ENCODE measurements at places on chromosomes 2 and 18.

DNA sequence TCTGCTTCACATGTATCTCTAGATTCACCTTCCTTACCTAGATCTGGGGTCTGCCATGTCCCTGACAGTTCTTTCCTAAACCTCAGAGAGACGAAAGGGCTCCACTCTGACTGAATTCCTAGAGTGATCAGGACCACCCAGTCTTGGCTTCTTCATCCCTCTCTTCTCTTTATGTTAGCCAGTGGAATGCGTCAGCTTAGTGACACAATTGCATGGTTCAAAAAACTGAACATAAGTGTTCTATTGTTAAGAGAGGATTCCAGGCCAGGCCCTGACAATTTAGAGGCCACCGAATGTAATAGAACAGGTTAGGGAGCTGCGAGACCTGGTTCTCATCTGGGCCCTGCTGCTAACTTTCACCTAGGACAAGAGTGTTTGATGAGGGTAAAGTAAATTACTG, 10.0 kb downstream of the PRELID3A start:
- DNase-seq, result no peak

DNA sequence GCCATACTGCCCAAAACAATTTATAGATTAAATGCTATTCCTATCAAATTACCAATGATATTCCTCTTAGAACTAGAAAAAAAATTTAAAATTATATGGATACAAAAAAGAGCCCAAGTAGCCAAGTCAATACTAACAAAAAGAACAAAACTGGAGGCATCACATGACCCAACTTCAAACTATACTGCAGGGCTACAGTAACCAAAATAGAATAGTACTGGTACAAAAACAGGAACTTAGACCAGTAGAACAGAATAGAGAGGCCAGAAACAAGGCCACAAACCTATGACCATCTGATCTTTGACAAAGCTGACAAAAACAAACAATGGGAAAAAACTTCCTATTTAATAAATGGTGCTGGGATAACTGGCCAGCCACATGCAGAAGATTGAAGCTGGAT, 86.1 kb upstream of the KYNU start:
- DNase-seq, result no peak

- DNase-seq, result no peak
Measured at GRCh38 chr18:23121133-23121532, 14.2 kb upstream of the CABLES1 start.

DNA sequence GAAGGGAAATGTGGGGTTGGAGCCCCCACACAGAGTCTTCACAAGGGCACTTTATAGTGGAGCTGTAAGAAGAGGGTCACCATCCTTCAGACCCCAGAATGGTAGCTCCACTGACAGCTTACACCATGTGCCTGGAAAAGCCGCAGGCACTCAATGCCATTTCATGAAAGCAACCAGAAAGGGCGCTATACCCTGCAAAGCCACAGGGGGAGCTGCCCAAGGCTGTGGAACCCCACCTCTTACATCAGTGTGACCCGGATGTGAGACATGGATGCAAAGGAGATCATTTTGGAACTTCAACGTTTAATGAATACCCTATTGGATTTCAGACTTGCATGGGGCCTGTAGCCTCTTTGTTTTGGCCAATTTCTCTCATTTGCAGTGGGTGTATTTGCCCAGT, 694.7 kb downstream of the CBLN2 start:
- DNase-seq, result no peak

DNA sequence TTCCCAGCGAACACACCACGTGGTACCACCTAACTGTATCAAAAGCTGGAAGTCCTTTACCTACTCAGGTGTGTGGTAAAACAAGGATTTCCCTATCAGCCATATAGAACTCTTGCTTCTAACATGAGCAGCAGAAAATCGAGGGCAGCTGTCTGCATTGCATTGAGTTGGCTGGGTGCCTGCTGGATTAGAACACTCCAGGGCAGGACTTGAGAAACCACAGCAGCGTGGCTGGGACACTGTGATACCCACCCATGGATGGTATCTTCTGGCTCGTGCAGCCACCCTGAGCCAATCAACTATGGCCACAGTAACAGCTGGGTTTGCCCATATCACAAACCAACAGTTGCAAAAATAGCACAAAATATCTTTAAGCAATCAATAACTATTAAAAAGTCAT, 188.3 kb downstream of the FBXO15 start:
- no peak for DNase-seq

- DNase-seq, result no peak
Measured at GRCh38 chr2:18251486-18251885, 309.0 kb downstream of the RDH14 start.

- DNase-seq, result no peak
Measured at GRCh38 chr2:121809607-121810006, 54.2 kb downstream of the TSN start.

- DNase-seq, result no peak
Measured at GRCh38 chr2:10400568-10400977, 47.6 kb downstream of the ODC1 start.

DNA sequence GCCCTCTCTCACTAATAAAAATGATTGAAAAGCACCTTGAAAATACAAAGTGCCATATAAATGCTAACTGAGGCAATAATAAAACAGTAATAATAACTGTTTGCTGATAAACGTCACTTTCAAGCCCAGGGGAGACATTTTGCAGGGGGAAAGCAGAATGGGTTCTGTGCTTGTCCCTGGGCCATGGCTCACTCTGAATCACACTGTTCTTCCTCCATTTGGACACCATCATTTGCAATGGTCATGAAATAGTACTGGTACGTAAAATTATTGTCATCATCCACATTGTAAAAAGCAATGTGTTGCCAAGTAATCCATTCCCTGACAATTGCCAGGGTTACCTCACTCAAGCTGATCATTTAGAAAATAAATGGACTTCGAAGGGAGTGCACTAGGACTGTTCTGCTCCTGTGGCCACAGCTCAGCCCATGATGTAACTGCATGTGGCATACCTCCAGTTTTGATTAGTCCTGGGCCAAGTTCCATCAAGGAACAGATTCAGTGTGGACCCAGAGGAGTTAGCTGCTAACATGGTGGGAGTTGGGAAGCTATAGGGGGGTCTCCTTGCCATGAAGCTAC, 508.8 kb upstream of the CELF4 start:
- DNase-seq, result no peak

DNA sequence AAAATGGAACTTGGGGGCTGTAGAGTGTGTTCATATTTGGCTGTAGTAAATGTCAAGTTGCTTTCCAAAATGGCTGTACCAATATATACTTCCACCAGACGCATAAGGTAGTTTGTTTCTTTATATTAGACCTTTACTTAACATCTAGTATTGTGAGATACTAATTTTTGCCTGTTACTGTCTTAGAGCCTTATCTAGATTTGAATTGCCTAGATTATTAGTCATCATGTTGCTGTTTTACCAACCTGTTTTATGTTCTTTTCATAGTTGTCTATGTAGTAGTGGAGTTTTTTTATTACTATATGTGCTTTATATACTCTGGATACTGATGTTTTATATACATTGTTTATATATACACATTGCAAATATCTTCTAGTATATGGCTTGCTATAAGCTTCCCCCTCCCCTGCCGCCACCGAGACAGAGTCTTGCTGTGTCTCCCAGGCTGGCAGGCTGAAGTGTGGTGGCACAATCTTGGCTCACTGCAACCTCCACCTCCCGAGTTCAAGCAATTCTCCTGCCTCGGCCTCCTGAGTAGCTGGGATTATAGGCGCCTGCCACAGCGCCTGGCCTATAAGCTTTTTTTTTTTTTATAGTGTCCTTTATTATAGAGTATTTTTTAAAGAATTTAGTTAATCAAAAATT, 18.9 kb downstream of the SLC39A10 start:
- DNase-seq, result no peak

GRCh38 chr2:196617430-196617829, 22.1 kb upstream of the CCDC150 start:
- DNase-seq, result no peak
